Hepatocyte (in vitro differentiated cells): ENCODE measurements at places on chromosomes 6 and 20.

GRCh38 chr6:117951783-117952182, 44.7 kb downstream of the SLC35F1 start:
- no peak for DNase-seq

DNA sequence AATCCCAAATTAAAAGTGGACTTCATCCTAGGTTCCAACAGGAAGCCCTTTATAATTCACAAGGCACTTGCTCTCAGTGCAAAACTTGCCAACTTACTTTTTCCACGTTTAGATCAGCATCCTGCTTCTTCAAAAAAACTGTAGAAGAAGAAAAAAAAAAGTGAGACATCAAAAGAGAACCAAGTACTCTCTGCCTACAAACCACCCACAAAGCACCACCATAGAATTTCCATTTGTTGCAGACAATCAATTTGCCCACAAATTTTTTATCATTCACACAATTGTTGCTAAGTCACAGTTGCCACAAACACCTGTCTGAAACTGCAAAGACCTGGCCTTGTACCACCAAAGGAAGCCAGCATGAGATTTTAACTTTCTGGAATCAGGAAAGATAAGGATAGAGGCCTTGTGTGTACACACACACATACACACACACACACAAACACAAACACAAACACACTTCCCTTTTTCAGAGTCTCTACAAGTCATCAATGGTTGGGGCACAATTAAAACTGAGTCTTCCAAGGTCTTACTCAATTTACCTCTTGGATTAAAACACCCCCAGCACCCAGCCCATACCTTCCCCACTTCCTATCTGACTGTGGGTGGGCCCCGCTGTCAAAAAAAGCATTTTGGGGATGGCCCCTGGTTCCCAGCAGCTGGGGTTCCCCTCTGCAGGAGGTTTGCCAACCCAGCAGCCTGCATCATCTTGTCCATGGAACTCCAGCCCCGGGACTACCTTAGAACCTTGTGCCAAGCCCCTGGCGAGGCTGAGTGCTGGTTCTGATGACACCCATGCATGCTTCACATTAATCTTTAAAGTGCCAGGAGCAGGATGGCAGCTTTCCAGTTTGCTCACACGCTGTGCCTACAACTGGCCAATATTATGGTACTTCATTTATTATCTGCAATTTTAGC, 26.5 kb downstream of the FYN start:
- no peak for DNase-seq

GRCh38 chr6:2970753-2971419, 481 bp downstream of the SERPINB6 start:
- peak; percentile 75 for DNase-seq

- DNase-seq: no peak
Observed at GRCh38 chr6:39263303-39264037, 34.2 kb upstream of the KCNK5 start.

- peak; percentile 24 for DNase-seq
Observed at GRCh38 chr6:34630040-34630439, 66.5 kb downstream of the ILRUN start.

- DNase-seq: peak; percentile 40
Observed at GRCh38 chr6:168574699-168575195, 133.8 kb downstream of the SMOC2 start.

DNA sequence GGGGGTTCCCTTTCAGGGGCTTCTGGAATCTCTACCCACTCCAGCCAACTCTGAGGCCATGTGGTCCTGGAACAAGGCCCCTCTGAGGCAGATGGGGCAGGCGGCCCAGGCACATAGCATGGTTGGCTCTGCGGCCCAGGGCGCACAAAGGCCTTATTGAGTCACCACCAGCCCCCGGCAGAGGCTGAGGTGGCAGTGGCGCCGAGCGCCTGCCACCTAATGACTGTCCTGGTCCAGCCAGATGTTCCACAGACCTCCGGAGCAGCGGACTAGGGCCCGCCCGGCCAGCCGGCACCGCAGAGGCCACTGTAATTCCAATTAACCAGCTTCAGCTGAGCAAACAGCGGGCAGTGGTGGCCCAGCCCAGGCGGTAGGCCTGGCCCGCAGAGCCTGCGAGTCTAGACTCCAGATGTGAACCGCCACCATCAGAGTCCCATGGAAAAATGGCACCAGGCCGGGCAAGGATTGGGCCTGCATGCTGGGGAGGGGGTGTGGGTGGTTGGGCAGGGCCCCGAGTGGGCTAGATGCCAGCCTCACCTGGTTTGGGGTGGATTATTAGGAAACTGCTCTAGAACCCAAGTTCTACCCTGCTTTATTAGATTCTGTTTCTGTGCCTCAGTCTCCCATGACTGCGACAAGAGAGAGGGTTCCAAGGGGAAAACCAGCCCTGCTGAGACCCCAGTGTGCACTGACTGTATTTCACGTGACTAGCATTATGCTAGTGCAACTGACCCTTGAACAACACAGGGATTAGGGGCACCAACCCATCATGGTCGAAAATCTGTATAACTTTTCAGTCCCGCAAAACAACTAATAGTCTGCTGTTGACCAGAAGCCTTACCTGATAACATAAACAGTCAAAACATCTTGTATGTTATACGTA, 34.1 kb upstream of the ID1 start:
- DNase-seq: peak; percentile 55

GRCh38 chr6:10174761-10175160, 240.1 kb downstream of the TFAP2A start:
- DNase-seq: no peak

DNA sequence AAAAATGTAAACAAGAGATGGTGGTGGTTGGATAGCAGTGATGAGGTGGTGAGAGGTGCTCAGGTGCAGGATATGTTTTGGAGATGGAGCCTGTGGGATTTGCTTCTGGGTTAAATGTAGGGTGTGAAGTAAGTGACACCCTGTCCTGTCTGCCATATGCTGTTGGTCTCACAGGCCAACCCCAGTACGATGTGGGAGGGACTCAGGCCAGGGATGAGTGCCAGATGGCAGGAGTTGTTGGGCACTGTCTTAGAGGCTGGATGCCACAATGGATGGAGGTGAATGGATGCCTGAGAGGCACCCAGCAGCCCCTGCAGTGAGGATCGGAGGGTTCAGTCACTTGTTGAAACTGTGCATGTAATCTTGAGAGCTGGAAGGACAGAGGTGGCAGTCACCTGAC, 259.3 kb downstream of the NRN1 start:
- DNase-seq: no peak

- DNase-seq: no peak
Observed at GRCh38 chr6:139262519-139263300, 29.1 kb downstream of the TXLNB start.

- no peak for DNase-seq
Observed at GRCh38 chr6:160462116-160462515, 113.9 kb downstream of the SLC22A3 start.

- DNase-seq: no peak
Observed at GRCh38 chr6:130624046-130624445, 203.2 kb upstream of the SMLR1 start.

- no peak for DNase-seq
Observed at GRCh38 chr6:28965706-28966105, 39.4 kb downstream of the ZNF311 start.
